ENCODE measurements at places on chromosomes 3 and 15. TPM values are rescaled to one million over a fixed set of nuclear protein-coding genes. Genes with fewer than 3 reads are reported as not detected.
A peak's percentile ranks its signal among the peaks of the same experiment; 100 is the strongest.

GRCh38 chr3:33758864-33759263 lies 39.6 kb upstream of the PDCD6IP start:
- no peak for ATAC-seq

DNA sequence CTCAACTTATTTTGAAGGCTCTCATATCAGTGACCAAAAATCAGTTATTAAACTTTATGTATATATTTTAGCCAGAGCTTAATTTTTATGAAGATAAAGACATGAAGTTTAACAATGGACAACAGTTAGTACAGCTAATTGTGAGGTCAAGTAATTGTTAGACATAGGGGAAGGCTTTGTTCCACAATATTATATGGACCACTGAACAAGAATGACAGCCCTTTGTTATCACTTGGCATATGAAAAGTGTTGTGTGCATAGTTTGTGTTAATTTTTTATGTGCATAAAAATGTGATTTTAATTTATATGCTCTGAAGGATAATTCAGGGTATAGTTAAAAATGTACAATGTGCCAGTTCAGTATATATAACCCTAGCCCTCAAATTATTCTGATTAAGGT lies 12.0 kb downstream of the DNAJC19 start:
- no peak for ATAC-seq

The KCNMB2 gene
- total RNA-seq = not detected

DNA sequence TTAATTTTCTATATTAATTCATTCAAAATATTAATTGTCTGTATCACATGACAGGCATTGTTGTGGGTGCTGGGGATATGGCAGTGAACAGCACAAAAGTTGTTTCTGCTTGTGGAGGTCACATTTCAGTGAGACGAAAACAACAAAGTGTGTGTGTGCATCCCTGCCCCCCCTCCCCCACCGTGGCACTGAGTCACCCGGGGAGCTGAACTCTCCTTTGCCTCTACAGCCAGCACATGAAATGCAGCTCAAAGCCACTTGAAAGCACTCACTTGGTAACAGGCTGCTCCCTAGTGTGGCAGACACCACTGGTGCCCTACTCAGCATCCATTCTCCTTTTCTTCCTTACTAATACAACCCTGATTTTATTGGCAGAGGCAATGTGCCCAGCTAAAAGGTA lies 16.9 kb upstream of the SCAMP5 start:
- no peak for ATAC-seq

The SPATA12 gene
- not detected for total RNA-seq

The SLC2A2 gene
- total RNA-seq = not detected

DNA sequence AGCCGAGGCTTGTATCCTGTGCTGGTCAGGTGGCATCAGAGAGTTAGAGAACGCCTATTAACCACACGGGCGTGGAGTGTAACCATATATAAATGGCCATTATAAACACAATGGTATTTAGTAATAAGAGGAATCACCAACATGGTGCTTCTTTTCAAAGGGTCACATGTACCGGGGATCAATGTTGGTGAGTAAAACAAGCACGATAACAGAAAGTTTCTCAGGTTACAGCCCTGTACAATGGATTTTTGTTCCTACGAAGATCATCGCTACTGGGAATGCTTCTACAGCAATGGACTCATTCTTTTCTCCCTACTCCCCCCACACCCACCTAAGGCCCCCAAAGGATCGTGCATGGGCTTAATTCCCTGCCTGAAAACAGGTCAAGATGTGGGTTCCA lies 42.5 kb downstream of the MEIS2 start:
- ATAC-seq = no peak

GRCh38 chr3:115681736-115682135 lies 58.4 kb downstream of the GAP43 start:
- no peak for ATAC-seq

DNA sequence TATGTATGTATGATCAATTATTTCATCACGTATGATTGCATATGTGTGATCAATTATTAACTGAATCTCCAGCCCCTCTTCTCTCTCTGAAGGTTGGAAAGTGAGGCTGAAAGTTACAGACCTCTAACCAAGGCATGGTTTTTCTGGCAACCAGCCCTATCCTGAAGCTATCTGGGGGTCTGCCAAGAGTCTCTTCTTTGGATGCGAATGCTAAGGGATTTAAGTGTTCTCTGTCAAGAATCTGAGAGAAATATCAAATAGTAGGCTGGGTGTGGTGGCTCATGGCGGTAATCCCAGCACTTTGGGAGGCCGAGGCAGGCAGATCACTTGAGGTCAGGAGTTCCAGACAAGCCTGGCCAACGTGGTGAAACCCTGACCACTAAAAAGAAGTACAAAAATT lies 8.1 kb downstream of the NKTR start:
- ATAC-seq = peak; percentile 48

- ATAC-seq = no peak
Measured at GRCh38 chr3:34131091-34131490, 332.7 kb downstream of the PDCD6IP start.

DNA sequence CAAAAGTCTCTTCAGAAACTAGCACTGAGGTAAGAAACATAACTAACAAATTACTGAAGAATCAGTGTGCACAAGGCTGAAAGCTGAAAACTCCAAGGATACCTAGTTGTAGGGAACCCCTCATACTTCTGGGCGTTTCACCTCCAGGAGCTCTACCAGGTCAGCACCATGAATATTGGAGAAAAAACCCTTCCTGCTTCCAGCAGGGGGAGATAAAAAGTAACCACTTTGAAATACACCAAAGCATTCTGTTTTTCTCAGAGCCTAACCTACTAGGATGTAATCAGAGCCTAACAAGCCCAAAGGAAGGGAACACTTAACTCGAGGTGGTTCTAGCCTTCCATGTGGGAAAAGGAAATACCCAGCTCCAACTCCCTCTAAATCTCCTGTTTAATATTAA lies 175.8 kb upstream of the MME start:
- ATAC-seq = no peak

GRCh38 chr3:115859002-115859807 lies 235.9 kb downstream of the GAP43 start:
- no peak for ATAC-seq

GRCh38 chr3:187821616-187822317 lies 76.5 kb upstream of the BCL6 start:
- ATAC-seq = no peak

The NR1I2 gene
- total RNA-seq = not detected

- ATAC-seq = no peak
Measured at GRCh38 chr15:41961001-41961518, 11.3 kb downstream of the EHD4 start.

- no peak for ATAC-seq
Measured at GRCh38 chr15:44584162-44584749, 47.3 kb downstream of the EIF3J start.

- no peak for ATAC-seq
Measured at GRCh38 chr3:64426551-64426950, 201.3 kb upstream of the PRICKLE2 start.

GRCh38 chr3:42367903-42368302 lies 42.5 kb downstream of the LYZL4 start:
- ATAC-seq = no peak

The C15orf61 gene
- total RNA-seq = 4.1 TPM

The PAK6 gene
- total RNA-seq = 2.2 TPM

The REC114 gene
- not detected for total RNA-seq

The TM4SF1 gene
- total RNA-seq = 128 TPM

DNA sequence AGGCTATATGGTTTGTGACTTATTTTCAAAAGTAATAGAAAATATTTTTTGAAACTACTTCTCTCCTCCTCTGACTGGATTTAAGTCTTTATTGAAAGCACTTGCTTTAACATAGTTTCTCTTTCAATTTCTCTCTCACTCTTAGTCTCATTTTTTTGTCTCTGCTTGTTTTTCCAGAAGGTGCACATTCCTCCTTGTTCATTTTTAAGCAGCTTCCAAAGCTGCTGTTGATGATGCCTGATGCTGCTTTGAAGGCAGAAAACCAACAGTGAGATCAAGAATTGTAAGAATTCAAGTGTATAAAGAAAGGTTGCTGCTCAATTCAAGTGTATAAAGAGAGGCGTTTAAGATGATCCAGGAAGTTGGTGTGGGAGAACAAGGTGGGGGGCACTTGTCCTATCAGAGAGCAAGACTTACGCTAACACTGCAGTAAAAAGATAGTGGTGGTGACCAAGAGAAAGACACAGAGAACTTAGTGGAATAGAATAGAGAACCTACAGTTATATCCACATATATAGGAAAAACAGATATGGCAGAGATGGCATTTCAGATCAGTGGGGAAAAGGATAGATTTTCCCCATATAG lies 12.1 kb downstream of the NR2C2 start:
- no peak for ATAC-seq

GRCh38 chr3:66904831-66905493 lies 93.1 kb upstream of the KBTBD8 start:
- ATAC-seq = no peak

The OIP5 gene
- 0.49 TPM for total RNA-seq

- no peak for ATAC-seq
Measured at GRCh38 chr3:169970847-169971246, 4.2 kb downstream of the SEC62 start.

DNA sequence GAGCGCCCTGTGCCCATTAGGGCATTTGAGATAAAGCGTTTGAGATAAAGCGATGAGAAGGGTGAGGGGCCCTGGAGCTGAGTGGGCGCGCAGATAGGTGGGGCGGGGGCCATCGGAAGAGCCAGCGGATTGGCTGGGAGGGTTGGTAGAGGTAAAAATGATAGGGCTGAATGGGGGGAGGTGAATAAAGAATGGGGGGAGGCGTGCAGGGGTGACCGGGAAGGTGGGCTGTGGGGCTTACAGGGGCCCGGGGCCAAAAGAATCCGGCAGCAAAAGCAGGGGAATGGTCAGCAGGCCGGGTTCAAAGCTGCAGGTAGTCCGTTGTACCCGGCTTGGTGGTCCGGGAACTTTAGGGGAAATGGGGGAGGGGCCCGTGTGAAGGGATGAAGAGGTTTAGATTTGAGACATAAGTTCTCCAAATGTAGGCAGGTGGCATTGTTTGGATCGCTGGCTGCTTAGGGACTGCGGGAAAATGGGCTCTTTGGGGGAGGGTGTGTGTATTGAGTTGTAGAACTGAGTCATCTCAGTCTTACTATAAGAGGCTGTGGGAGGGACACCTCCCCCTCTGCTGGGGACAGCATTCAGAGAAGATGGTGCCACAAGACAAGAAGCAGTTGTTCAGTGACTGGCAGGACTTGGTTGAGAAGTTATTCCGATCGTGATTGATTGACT lies 610 bp downstream of the ARID3B start:
- no peak for ATAC-seq

DNA sequence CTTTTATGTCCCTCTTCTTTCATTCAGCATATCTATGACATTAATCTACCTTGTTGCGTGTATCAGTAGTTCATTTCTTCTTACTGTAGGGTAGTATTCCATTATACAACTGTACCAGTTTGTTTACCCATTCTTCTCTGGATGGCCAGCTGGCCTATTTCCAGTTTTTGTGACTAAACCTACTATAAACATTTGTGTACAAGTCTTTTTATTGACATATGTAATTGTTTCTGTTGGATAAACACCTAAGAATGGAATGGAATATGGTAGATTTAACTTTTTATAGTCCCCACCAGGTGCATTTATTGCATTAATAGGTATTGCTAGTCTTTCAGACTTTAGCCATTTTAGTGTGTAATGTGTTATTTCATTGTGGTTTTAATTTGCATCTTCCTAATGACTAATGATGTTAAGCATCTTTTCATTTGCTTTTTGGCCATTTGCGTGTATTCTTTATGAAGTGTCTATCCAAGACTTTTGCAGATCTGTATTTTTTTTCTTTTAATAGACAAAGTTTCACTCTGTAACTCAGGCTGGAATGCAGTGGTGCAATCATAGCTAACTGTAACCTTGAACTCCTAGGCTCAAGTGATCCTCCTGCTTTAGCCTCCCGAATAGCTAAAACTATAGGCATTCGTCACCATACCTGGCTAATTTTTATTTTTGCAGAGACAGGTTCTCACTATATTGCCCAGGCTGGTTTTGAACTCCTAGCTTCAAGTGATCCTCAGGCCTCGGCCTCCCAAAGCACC lies 41.9 kb upstream of the XRN1 start:
- no peak for ATAC-seq

GRCh38 chr3:170555329-170555728 lies 30.5 kb downstream of the SLC7A14 start:
- ATAC-seq = no peak

The ATP11B gene
- 58.0 TPM for total RNA-seq

The GOLGA6B gene
- total RNA-seq = not detected

DNA sequence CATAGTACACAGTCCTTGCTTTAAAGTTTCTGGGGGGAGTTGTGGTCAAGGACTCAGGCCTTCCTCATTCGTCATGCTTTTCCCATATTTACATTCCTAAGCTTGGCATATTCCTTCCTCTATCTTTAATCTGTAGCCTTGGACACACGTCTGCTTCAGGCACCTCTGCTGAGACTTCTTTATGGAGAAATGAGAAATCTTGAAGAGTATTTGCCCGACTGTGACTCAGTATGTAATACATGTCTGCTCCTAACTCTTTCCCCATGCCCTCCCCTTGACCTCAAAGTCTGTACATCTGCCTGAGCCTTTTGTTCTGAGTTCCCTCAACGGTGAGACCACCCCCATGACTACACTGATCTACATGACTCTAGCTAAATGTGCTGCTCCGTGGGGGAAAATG lies 246.1 kb downstream of the SI start:
- ATAC-seq = no peak

DNA sequence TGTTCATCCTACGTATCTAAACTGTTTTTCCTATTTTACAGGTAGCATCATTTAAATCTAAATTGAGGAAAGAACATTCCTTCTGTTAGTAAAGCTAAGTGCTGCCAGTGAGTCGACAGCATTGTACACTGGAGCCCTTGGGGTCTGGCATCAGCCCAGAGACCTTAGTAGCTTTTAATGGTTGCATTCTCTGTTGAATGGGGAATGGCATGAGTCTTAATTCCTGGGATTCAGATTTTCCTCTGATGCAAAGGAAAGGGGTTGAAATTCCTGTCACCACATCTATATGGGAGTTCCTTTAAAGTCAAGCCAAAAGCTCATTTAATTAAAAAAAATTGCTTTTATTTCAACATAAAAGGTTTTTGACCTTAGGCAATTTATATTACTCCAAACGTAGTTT lies 148.4 kb upstream of the GBE1 start:
- no peak for ATAC-seq

- ATAC-seq = peak; percentile 25
Measured at GRCh38 chr3:106299300-106300098, 430.7 kb upstream of the CBLB start.

- peak; percentile 67 for ATAC-seq
Measured at GRCh38 chr3:13484851-13485590, 4.9 kb downstream of the HDAC11 start.
